ENCODE measurements at places on chromosomes 1 and 21.
A peak's percentile ranks its signal among the peaks of the same experiment; 100 is the strongest.

GRCh38 chr1:118786454-118787155 lies 201.5 kb downstream of the TBX15 start:
- DNase-seq, result no peak

GRCh38 chr1:19373211-19374082 lies 61.3 kb downstream of the SLC66A1 start:
- DNase-seq, result no peak

- DNase-seq, result no peak
Observed at GRCh38 chr1:213291526-213291925, 240.5 kb downstream of the RPS6KC1 start.

DNA sequence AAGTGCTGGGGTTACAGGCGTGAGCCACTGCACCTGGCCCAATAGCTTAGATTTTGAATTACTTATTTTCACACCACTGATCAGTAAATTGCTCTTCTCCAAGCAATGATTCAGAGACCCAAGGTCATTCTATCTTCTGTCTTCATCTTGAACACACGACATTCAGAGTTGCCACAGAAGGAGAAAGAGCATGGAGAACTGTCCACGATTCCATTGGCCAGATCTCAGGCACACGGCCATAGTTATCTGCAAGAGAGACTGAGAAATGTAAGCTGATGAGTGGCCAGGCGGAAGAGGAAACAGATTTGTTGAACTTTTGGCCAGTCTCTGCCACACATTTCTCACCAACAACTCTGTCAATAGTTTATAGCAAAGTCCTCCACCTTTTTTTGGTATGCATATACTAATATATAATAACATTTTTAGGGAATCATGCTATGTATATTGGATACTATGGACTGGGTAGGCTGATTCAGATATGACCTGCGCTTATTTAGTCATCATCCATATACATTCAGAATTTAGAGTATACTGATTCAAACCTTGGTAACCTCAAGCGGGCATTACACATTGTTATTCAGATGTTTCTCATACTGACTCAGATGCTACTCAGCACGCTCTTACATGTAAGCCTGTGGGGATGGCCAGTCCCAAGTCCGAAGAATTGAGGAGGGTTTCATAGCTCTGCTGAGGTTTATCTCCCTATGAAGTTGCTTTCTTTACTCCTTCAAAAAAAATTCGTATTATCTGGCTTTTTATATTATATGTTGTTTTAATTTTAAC lies 25.5 kb upstream of the CAP1 start:
- no peak for DNase-seq

DNA sequence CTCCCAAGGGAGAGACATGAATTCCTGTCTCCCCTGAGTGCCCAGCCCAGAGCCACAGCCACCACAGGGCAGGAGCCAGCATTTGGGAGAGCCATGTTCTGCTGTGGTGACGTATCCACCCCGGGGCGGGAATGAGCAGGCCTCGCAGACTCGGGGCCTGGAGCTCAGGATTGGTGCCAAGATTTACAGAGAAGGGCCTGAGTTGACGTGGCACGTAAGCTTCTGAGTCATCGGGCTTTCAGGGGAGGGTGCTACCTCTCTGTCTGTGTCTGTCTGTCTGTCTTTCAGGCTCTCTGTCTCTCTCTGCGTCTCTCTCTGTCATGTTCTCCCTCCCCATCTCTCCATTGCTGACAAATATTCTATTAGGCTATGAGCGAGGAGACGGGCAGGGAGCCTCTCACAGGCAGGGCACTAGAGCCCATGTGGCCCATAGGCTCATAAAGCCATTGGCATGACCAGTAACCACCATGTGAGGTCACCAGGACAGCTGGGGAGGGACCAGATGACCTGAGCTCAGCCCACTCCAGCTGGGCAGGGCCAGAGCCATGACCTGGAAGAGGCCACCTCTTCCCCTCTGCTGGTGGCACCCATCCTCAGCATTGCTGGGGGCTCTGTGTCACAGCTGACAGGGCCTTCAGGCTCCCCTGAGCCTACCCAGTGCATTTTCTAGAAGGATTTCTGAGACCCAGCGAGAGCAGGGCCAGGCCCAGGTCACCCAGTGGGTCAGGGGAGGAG lies 300.0 kb upstream of the VAMP3 start:
- DNase-seq, result peak; percentile 93

- DNase-seq, result no peak
Observed at GRCh38 chr1:7427605-7428300, 343.3 kb upstream of the VAMP3 start.

DNA sequence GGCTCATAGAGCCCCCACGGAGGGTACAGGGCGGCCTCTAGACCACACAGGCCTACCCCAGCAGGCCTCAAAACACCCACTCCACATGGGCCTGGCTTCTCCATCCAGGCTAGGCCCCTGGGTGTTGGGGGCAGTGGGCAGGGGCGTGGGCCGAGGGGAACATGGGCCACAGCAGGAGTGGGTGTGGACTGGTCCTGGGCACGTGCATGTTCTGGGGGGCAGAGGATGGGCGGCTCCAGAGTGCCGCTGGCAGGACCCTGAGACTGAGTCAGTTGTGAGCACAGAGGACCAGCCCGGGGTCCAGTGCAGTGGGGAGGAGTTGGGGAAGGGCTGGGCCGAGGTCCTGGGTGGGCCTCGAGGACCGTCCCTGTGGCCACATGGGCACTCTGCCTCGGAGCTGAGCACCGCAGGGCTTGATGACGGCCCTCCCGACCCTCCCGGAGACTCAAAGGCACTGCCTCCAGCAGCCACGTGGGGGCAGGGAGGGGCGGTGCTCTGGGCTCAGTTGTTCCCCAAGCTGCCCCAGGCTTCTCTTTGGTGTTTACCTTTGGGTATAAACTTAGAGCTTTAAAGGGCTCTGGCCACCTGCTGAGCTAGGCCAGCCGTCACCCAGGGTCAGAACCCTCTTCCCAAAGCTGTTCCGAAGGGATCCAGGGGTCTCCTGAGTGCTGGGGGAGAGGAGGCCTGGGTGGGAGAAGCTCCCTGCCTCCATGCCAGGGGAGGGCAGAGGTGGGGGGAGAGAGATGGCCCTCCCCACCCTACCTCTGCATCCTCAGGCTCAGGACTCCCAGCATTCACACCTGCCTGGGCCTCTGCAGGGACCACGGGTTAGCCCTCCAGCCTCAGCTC lies 79.9 kb downstream of the MORN1 start:
- DNase-seq, result no peak

DNA sequence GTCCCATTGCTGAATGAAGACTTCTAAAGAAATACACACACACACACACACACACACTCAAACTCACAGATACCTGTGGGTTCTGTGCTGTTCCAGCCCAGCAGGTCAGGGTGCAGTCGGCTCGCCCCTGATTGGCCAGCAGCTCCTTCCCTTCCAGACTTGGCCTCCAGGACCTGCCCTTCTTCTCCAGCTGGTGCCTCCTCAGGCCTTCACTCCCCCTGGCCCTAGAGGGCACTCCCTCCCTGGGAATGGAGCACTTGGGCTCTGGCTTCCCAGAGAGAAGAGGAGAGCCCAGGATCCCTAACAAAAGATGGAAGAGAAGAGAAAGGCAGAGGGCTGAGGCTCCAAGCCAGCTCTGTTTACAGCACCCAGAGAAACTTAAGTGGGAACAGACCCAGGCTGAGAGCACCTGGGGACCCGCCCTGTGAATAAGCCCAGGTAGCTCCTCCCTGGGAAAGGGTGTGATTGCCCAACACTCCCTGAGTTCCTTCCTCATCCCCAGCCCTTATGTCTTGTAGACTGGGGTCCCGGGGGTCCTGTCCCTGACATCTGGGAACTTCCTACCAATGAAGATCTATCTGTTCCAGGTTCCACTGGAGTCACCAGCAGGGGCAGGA lies at the start of gene PGLYRP3:
TSS of gene PGLYRP3 (minus strand) at position 383 of the 617 bp plus-strand sequence. CDS start 2,287 bp downstream, outside the sequence.
- no peak for DNase-seq

GRCh38 chr1:199272628-199273086 lies 633.8 kb downstream of the PTPRC start:
- peak; percentile 91 for DNase-seq

DNA sequence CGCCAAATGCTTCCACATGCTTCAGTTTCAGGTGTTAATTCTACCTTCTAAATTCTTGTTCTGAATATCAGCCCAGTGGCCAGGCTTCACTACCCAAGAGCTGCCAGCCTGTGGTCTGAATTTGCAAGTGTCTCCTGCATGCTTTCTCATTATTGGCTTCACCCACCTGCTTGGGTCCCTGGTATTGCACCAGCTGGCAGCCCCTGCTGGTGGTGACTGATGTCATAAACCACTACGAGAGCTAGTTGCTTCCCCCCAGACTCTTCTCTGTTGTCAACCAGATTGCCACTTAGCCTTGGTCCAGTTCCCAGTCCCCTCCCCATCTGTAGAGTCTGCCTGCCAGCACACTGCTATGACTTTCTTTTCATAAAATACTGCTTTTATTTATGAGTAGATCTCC lies 197.7 kb upstream of the DUSP10 start:
- no peak for DNase-seq

GRCh38 chr1:235502601-235503402 lies 1.4 kb downstream of the B3GALNT2 start:
- DNase-seq, result no peak

DNA sequence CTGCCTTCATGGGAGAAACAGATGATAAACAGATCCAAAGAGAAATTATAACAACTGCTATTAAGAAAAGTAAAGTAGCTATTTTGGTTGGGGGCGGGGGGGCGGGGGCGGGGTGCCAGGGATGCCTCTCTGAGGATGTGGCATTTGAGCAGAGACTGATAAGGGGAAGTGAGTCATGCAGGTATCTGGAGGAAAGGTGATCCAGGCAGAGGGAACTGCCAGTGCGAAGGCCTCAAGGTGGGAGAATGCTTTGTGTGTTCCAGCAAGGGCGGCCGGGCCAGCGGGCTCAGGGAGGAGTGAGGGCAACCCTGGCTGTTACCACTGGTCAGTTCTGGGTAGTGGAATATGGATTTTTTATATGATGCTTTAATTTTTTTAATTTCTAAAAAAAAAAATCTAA lies 7.0 kb upstream of the TNFRSF1B start:
- no peak for DNase-seq

GRCh38 chr1:197615693-197616011 lies 159.6 kb downstream of the DENND1B start:
- no peak for DNase-seq

- peak; percentile 46 for DNase-seq
Observed at GRCh38 chr21:37561941-37562919, 195.7 kb downstream of the DYRK1A start.

- no peak for DNase-seq
Observed at GRCh38 chr1:10608690-10609089, 133.9 kb downstream of the PEX14 start.

- DNase-seq, result no peak
Observed at GRCh38 chr1:226711976-226712741, 26.9 kb downstream of the ITPKB start.

DNA sequence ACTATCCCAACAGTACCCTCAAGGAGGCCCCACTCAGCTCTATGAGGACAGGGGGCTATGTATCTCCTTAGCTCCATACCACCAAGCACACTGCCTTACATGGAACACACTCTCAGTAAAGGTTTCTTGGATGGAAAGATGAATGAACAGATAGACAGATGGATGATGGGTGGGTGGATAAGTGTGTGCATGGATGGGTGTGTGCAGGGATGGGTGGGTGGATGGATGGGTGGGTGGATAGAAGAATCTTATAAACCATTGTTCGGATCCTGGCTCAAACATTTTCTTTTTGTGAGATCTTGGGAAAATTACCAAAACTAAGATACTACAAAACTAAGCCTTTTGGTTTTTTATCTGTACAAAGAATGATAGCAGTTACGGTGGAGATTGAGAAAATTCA lies 111.0 kb upstream of the NFIA start:
- DNase-seq, result no peak

DNA sequence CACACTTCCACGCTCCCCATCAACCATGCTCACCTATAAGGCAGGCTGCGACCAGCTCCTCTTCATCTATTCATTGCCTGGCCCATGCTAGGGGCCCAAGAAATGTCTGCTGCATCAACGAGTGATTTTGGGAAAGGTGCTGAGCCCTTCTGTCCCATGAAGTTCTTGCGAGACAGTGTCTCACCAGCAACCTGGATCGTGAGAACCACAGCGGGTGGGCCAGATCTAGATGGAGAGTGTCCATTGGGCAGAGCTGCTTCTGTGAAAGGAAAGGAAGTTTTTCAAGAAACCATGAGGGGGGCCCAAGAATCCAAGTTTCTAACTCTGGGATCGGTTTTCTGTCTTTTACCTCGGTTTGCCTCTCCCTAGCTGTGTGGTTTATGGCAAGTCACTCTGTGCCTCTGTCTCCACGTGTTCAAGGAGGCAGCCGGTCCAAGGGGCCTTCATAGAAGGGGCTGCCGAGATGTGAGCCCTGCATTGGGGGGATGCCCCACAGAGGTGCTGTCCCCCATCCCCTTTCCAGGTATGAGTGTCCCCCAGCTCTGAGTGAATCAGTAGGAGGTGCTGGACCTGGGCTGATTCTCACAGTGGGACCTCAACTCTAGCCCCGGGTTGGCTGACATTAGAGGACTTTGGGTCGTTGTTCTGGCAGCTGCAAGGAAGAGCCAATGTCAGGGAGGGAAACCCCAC lies 8.3 kb upstream of the PADI1 start:
- peak; percentile 53 for DNase-seq

DNA sequence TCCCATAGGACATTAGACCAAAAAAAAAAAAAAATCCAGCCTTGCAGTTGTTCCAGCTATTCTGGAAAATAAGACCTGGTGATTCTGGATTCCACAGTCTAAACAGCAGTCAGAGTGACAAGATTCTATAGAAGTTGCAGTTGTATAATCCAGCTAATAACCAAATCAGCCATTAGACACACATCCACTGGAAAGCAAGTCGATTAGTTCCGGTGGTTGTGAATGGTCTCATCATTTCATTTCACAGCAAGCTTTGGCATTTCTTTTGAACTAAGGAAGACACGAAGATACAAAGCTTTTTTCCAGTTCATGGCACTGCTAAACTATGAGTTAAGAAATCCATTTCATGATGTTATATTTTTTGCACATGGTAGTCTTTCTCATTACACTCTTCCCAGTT lies 54.4 kb upstream of the FAM89A start:
- DNase-seq, result no peak

GRCh38 chr1:153368495-153368894 lies 6.9 kb downstream of the S100A12 start:
- DNase-seq, result no peak

GRCh38 chr1:62435231-62436038 lies 1.4 kb upstream of the USP1 start:
- DNase-seq, result no peak

- DNase-seq, result peak; percentile 54
Observed at GRCh38 chr1:29387210-29387609, 150.9 kb downstream of the PTPRU start.

- no peak for DNase-seq
Observed at GRCh38 chr1:75745276-75745675, 20.8 kb downstream of the ACADM start.

- DNase-seq, result no peak
Observed at GRCh38 chr1:20448671-20449071, 37.3 kb downstream of the CAMK2N1 start.

DNA sequence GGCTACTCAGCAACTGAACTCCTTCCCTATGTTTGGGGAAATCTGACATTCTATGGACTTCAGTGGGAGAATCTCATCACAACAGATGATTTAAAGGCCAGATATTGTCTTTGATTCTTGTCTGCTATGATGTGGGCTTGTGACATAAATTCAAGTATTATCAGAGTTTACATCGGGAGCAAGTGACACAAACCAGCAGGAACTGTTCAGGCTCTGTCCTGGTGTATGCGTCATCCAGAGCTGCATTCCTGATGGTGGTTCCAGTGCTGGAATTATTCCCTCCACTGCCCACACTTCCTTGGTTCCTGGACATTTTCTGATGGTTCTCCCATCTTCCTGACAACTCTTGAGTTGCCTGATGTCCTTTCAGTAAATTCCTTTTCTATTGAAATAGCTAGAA lies 10.8 kb upstream of the LSM10 start:
- no peak for DNase-seq
